ENCODE measurements at places on chromosomes 7 and 10. TPM values are rescaled to one million over a fixed set of nuclear protein-coding genes. Genes with fewer than 3 reads are reported as not detected.

Gene CALHM3
- total RNA-seq = not detected

Gene OAT
- total RNA-seq = 122 TPM

Gene RPP30
- 32.8 TPM for total RNA-seq

Gene IQCE
- 17.0 TPM for total RNA-seq

Gene TBC1D12
- total RNA-seq = 19.4 TPM

Gene ZNF425
- total RNA-seq = 5.9 TPM

Gene GJD4
- not detected for total RNA-seq

Gene TMEM178B
- total RNA-seq = 0.99 TPM

Gene CARD11
- not detected for total RNA-seq

Gene MYOZ1
- 0.78 TPM for total RNA-seq

Gene HMX2
- total RNA-seq = not detected

Gene NUPR2
- total RNA-seq = not detected

Gene TRIM50
- not detected for total RNA-seq

Gene SFMBT2
- total RNA-seq = 2.7 TPM

Gene GTF2I
- total RNA-seq = 236 TPM

Gene PSD
- total RNA-seq = 0.99 TPM

Gene DYDC2
- not detected for total RNA-seq

Gene PDZD7
- total RNA-seq = 1.9 TPM

Gene GRID2IP
- total RNA-seq = 0.13 TPM

Gene TEX36
- not detected for total RNA-seq

Gene ST8SIA6
- total RNA-seq = not detected

Gene TMEM184A
- 0.27 TPM for total RNA-seq

Measured in osteocyte (in vitro differentiated cells).